ENCODE measurements at places on chromosomes 11 and 22. TPM values are rescaled to one million over a fixed set of nuclear protein-coding genes. Genes with fewer than 3 reads are reported as not detected.

GRCh38 chr11:73536961-73537360, 61.0 kb downstream of the FAM168A start:
- DNase-seq: no peak

DNA sequence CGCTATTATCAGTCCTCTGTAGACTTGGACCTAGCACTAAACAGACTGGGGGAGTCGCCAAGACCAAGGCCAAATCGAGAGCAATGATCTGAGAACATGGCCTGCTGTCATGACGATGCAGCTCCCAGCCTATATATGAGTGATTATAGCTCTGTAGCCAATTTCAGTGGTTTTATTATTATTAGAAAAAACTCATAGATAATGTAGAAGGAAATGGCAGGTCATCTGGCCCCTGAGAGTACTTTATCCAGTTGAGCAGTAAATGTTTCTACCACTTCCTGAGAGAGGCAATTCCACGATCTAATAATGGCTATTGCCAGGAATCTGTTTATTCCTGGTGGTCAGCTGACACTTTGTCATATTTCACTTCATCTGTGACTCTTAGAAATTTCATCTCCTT, 666.7 kb downstream of the OPCML start:
- DNase-seq: no peak

- DNase-seq: no peak
Observed at GRCh38 chr22:46008836-46009596, 32.1 kb upstream of the WNT7B start.

CARD18 gene
- not detected for total RNA-seq

DLG2 gene
- 0.13 TPM for total RNA-seq

DNA sequence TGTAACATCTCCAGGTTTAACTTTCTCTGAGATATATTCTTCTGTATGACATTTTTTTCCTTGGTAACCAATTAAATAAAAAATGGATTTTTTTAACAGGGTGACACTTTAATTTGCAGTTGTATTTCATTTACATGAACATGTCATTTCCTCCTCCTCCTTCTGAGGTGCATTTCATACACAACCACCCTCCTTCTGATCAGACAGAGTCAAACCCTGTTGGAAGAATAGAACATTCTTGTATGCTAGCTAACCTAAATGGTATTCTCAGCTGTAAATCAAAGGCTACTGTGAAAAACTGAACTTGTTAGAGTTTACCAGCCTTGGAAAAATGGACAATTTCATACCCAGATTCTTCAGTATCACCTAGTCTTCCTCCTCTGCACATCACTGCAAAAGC, 52.7 kb upstream of the CHRM4 start:
- no peak for DNase-seq

RHOG gene
- 22.1 TPM for total RNA-seq

PGA5 gene
- not detected for total RNA-seq

DRG1 gene
- total RNA-seq: 118 TPM

PYGM gene
- not detected for total RNA-seq

F2 gene
- total RNA-seq: not detected

TANGO2 gene
- 36.9 TPM for total RNA-seq

- no peak for DNase-seq
Observed at GRCh38 chr22:49157529-49158339, 669.9 kb downstream of the BRD1 start.

DNA sequence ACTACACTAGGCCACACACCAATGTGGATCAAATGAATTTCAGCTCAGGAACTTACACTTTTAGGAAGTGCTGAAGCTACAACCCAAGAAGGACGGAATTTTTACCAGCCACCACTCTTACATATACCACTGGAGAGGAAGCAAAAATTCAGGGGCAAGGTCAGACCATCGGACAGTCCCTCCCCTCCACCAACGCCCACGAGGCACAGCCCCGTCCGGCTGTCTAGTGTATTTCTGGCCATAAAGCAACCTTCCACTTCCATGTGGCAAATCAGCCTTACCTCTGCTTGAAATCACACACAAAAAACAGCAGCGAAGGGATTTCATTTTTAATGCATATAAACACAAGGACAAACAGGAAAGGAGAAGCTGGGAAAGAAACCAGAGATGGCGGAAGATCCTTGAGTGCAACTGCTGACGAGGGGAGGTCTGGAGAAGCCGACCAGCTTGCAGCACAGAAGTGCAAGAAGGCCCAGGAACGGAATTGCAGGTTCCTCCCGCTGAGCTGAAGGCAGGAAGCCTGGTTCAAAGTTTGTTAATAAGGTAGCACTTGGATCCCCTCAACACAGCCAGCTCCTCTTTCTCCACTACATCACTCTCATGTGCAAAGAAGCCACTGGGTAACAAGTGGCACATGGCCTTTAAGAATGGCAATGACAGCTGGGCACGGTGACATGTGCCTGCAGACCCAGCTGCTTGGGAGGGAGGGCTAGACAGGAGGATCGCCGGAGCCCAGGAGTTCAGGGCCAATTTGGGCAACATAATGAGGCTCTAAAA, 71.5 kb downstream of the SHANK2 start:
- DNase-seq: no peak

DNA sequence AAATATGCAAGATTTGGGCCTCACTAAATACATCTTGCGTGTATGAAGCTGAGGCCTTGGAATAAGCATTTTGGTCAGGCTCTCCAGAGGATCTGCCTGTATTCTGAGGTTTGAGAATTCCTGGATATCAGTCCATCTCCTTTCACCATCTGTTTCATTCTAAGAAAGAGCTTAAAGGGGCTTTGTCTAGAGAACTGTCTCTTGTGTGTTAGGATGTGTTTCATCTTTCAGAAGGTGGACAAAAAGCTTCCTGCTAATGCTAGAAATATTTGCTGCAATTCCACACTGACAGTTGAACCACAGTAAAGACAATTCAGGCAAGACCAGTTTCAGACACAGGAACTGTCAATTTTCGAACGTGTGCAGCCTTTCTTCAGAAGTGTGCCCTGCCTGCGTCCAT, 185.4 kb downstream of the DBX1 start:
- DNase-seq: no peak

GRCh38 chr22:27003297-27003696, 345.9 kb downstream of the MIAT start:
- no peak for DNase-seq

DNA sequence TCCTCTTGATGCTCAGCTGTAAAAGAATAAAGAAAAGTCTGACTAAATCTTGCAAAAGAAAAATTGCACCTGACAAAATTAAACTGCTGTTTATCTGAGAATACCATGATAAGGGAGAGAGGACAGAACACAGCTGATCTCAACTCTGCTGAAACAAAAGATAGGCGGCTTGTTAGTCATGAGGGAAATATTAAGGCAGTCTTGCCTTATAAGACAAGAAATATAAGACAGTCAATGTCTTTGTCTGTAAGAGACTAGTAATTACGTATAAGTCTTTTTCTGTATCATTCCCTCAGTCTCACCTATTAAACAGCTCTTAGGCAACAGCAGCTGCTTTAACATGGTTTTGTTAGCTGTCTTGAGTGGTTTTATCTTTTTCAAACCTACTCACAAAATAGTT, 296.6 kb downstream of the LUZP2 start:
- DNase-seq: no peak

DNA sequence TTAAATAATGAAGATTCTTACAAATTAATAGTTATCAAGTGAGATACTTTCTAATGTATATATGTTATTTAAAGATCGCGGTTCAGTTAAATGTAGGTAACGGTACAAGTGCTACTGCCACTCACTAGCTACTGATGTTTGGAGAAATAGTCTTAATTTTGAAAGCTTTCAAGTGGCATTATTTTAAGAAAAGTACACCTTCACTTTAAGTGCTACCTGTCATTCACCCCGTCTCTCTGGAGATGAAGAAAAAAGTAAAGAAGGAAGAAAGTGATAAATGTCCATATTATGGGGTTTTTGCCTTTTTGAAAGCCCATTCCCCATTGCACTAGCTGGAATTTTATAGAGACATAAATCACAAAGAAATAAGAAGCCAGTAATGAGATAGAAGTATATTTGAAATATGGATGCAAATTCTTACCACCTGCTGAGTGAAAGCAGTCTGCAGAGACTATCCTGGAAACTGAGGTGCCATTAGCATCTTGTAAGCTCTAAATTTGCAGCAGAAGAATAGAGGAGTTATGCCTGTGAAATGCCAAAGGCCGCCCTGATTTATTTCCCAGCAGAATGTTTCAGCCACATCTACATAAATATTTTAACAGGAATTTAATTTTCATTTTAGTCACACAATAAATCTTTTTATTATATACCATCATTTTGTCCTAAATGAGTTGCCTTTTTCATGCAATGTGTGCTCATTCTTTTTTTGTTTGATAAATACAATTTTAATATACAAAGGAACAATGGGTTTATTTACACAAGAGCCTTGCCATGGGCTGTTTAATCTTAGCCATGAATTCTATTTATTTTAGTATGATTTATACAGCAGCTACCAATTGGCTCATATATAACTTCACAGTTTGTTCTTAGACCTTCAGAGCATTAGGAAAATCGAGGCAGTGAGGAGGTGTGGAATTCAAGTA, 489.9 kb upstream of the RAG2 start:
- no peak for DNase-seq

DNA sequence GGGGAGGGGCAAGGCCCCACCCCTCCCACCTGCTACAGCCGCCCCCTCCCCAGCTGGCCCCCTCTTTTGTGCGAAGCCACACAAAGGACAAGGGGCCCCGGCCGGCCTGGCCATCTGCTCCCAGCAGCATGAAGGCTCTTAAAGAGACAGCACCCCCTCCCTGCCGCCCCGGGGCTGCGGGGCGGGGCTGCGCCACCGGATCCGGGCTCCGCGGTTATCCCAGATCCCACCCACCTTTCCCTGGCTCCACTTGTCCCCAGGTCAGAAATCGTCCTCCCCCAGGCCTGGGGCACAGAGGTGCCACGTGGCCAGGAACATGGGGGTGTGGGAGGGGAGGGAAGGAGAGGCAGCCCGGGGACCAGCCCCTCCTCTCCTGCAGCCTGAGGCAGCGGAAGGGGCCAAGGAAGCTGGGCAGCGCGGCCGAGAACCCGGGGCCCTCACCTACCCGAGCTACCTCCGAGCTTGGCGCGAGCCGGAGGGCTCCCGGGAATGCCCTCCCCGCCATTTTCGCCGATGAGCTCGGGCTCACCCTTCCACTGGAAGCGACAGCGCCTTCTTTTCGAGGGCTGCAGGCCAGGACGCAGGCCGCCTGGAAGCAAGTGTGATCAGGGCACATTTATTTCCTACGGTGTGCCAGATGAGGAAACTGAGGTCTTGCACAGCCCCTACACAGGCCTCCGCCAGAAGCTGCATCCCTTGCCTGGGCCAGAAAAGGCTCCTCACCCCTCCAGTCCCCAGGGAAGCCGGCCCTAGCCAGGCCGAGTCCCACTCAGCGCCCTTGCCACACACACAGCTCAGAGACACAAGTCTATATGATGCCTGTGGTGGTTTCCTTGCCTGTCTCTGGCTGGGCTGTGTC, 2.5 kb upstream of the RCOR2 start:
- no peak for DNase-seq

FAM180B gene
- not detected for total RNA-seq

CDHR5 gene
- not detected for total RNA-seq

C11orf91 gene
- total RNA-seq: not detected

MPZL3 gene
- total RNA-seq: not detected

GRCh38 chr11:16086229-16086819, 270.0 kb downstream of the SOX6 start:
- no peak for DNase-seq

EMID1 gene
- 45.6 TPM for total RNA-seq

GRCh38 chr22:37657590-37658132, 862 bp upstream of the PDXP start:
- no peak for DNase-seq

- no peak for DNase-seq
Observed at GRCh38 chr11:100816823-100817222, 129.7 kb downstream of the ARHGAP42 start.

- no peak for DNase-seq
Observed at GRCh38 chr11:134485316-134485715, 73.3 kb upstream of the B3GAT1 start.

NUDT8 gene
- 14.0 TPM for total RNA-seq

- DNase-seq: peak; percentile 91
Observed at GRCh38 chr22:40183029-40183581, 5.4 kb downstream of the TNRC6B start.

DNA sequence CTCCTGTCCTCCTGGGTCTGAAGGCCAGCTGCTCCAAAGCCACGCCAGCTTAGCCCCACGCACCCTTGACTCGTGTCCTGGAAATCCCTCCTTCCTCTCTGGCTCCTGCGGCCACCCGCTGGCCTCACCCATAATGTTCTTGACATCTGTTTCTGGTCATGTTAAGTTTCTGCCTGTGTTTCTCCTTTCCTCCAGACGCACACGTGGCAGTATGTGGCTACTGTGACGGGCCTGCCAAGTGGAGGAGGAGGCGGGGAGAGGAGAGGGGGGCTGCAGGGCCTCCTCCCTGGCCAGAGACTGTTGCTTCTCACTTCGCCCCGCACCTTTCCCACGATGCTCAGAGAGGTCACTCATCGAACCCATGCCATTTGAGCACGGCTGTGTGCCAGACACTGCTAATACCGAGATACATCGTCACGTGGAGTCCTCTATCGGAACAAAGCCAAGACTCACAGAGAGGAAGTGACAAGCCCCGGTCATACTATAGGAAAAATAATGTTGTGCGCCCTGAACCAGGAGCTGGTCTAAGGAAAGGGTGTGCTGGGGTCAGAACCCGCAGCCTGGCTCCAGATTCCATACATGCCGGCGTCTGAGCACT, 11.5 kb downstream of the C1QTNF6 start:
- no peak for DNase-seq

All from SJSA1 (cell line).